KBM-7 (cell line): ENCODE measurements at places on chromosomes 12 and 14.

DNA sequence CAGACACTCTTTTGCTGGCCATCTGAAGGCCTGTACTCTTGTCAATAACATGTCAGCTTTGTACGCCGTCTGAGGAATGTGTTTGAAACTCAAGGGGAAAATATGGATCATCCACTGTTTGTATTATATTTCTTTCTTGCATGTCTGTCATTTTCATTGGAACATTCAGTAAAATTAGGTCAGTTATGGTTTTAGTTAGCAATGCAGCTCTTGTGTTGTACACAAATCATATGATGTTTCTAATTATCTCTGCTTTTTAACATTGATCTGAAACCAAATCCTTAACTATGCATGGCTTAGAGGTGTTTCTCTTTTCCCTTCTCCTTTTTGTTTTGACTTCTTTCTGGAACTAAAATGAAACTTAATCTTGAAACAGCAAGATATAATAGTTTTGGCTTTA lies 333.6 kb upstream of the PRICKLE1 start:
- DNase-seq: no peak

DNA sequence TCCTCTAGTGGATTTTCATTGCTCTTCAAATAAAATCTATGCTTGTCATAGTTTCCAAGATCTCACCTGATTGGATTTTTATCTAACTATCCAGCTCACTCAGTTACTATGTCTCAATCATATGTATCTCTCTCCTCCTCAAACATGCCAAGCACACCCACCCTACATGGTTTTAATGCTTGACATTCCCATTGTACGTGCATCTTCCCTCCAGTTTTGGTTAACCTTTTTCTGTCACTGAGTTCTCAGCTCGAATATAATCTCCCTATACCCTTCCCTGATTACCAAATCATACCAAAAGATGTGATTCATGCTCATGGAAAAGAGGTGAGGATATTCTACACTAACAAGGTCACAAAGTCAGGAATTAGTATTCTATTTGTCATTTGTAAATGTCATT lies 12.0 kb upstream of the PTPRQ start:
- DNase-seq: no peak

GRCh38 chr12:110896559-110896958 lies 23.8 kb downstream of the MYL2 start:
- DNase-seq: no peak

- DNase-seq: peak; percentile 62
These were observed 142.9 kb upstream of the TMPO start for GRCh38 chr12:98372340-98373024.

DNA sequence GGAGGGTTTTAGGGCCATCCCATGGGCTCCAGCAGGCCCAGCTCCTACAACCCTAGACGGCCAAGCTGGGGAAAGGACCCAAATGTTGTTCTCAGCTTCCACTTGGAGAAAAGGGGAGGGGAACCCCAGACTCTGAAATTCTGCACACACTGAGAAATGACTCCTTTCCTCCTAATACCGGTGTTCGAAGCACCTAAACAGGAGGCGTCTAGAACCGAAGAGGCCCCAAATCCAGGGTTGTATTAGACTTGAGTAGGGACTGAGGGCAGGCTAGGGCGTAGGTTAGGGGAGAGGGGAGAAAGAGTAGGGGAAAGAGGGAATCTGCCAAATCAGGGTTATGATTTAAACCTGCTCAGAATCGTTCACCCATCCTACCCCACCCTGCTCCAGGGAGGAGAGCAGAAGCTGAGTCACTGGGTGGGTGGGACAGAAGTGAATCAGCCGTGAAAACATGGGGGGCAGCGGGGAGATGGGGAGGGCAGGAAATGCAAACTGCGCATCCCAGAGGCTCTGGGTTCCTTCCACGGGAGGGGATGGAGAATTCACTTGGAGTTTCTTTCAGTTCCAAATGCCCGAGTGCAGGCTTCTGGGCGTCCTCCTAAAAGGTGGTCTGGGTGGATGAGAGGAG lies 1.0 kb downstream of the IGFBP6 start:
- no peak for DNase-seq

- no peak for DNase-seq
These were observed at the start of gene HSPB8 for GRCh38 chr12:119178544-119179334. TSS of gene HSPB8 (plus strand) at chr12:119178931. CDS start at chr12:119179313, 382 bp downstream.

DNA sequence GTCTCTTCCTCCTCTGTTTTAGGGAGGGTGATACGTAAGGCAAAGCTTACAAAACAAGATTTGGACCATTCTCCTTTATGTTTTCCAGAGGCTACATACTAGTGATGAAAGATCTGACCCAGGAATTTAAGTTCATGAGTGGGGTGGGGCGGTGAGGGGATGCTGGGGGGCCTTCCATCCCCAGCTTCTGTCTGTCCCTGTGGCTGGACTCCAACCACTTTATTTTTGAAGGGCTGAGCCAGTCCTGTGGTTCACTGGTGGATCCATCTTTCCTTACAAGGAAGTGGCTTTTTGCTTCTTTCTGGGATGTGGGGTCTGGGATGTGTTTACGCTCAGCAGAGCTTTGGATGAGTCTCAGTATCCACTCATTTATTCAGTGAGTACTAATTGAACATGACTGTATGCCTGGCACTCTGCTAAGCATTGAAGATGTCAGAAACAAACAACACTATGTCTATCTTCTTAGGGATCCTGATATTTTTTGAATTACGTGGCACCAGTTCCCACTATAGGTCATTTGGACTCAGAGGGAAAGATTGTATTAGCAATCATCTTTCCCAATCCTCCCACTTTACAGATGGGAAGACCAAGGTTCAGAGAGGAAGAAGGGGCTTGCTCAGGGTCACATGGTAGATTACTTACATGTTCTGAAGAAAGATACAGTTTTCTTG lies 291.8 kb upstream of the TBX3 start:
- no peak for DNase-seq

GRCh38 chr12:118714051-118714460 lies 267.3 kb upstream of the SRRM4 start:
- DNase-seq: peak; percentile 53

- DNase-seq: no peak
These were observed 594 bp upstream of the VCPKMT start for GRCh38 chr14:50116966-50117365.

GRCh38 chr14:89660166-89660565 lies 243.1 kb upstream of the FOXN3 start:
- DNase-seq: no peak

- peak; percentile 37 for DNase-seq
These were observed 77.7 kb downstream of the PPP2R5C start for GRCh38 chr14:101839236-101839635.

GRCh38 chr12:68113644-68114043 lies 45.9 kb downstream of the IFNG start:
- peak; percentile 11 for DNase-seq
